ENCODE measurements at places on chromosomes 7 and 10.

GRCh38 chr7:26510231-26510957, 218.7 kb downstream of the SNX10 start:
- ATAC-seq = no peak

DNA sequence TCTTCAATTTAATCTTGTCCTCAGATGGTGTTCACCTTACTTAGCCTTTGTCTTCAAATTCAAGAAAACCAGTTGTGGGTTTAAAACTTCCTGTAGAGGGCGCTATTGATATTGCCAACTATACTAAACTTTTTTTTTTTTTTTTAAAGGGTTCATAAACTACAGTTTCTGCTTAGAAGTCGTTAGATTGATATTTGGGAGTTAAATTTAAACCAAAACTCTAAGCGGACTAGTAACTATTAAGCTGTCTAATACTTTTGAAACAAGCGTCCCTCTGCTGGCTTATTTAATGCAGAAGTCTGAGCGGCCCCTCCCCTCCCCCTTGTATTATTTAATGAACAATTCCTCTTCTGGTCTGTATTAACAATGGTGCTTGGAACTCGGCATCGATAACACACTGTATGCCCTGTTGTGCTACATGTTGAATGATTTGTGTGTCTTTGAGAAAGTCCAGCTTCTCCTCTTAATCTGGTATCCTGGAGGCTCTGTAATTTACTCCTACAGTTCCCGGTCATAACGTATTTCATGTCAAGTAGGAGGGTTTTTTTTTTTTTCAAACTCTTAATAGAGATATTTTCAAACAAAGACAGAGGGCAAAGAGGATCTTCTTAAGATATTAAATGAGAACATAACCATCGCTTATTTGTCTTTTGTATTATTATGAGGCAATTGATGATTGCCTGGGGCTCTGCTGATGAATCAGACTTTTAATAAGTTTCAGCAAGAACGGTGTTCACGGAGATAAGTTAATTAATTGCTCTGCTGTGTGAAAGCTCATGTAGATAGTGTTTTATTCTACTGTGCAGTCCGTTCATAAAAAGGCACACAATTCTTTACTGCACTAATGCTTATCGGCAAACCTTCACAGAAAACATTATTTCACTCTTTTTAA, 22.6 kb upstream of the CREB5 start:
- no peak for ATAC-seq

DNA sequence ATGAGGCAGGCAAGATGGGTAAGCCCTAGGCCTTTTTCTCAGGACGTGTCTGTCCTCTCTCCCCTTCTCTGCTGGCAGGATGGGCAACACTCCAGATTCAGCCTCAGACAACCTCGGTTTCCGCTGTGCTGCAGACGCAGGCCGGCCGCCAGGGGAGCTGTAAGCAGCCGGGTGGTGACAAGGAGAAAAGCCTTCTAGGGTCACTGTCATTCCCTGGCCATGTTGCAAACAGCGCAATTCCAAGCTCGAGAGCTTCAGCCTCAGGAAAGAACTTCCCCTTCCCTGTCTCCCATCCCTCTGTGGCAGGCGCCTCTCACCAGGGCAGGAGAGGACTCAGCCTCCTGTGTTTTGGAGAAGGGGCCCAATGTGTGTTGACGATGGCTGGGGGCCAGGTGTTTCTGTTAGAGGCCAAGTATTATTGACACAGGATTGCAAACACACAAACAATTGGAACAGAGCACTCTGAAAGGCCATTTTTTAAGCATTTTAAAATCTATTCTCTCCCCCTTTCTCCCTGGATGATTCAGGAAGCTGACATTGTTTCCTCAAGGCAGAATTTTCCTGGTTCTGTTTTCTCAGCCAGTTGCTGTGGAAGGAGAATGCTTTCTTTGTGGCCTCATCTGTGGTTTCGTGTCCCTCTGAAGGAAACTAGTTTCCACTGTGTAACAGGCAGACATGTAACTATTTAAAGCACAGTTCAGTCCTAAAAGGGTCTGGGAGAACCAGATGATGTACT, 13.1 kb downstream of the PHKG1 start:
- ATAC-seq = no peak

DNA sequence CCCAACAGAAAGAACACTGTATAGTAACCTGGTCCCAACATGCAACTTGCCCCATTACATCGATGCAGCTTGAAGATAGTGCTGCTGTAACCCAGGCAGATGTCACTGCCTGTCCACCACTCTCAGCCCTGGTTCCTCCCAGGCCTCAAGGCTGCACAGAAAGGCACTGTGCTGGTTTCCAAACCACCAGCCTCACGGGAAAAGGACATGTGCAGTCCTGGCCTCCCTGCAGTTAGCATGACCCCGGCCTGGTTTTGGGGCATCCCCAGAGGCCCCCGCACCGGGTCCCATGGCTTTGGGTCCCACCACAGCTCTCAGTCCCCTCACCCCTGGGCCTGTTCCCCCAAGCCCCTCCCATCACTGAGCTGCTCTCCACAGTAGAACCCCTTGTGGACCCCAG, 214.5 kb downstream of the TNS3 start:
- ATAC-seq = no peak

GRCh38 chr10:6692103-6692502, 112.0 kb upstream of the PRKCQ start:
- no peak for ATAC-seq

- ATAC-seq = no peak
Observed at GRCh38 chr10:127834221-127834620, 58.5 kb downstream of the CLRN3 start.

DNA sequence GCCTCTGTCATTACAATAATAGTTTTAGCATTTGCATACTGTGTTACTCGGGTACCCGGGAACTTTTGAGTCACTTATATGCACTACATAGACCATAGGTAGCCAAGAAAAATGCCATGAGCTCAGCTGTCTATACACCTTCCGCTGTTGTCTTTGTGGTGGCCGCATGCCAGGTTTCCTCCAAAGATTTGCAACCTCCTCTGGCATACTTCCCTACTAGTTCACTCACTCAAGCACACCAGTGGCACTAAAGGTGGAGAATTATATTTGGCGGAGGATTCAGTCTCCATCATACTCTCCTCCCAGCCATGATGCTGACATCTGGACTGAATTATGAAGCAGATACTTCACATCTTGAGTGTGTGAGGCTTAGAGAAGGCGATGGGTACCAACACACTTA, 35.6 kb upstream of the GRB10 start:
- ATAC-seq = no peak

- no peak for ATAC-seq
Observed at GRCh38 chr10:98340261-98340939, 72.4 kb upstream of the LOXL4 start.

GRCh38 chr7:1123715-1124114, 35.8 kb downstream of the GPER1 start:
- ATAC-seq = no peak

DNA sequence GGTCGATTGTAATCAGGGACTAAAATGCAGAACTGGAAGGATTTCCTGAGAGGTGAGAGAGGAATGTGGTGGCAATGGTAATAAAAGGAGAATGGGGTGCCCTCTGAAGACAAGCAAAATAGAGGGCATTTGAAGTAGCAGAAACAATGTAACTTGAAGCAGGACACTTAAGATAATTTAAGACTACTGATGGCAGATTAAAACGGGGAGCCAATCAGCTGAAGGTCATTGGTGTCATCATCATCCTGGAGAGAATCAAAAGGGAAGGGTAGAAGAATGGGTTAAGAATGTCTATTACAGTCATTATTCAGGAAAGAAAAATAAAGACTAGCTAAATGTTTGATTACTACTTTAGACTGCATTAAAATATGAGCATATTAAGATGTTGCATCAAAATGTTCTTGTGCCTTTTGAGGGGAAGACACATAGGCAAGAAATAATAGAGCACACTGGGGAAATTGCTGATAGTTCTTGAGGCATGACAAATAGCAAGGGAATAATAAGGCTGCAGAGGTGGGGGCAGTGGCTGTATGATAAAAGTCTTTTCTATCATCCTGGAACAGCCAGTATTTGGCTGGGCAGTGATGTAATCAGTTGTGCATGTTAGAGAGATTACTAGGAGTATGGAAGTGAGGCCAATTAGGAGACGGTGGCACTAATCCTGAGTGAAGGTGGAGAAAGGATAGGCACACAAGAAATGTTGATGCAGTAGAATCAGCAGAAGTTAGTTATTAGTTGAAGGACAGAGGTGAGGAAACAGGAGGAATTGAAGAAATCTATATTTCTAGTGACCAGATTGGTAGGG, 60.2 kb downstream of the CCDC71L start:
- ATAC-seq = no peak

DNA sequence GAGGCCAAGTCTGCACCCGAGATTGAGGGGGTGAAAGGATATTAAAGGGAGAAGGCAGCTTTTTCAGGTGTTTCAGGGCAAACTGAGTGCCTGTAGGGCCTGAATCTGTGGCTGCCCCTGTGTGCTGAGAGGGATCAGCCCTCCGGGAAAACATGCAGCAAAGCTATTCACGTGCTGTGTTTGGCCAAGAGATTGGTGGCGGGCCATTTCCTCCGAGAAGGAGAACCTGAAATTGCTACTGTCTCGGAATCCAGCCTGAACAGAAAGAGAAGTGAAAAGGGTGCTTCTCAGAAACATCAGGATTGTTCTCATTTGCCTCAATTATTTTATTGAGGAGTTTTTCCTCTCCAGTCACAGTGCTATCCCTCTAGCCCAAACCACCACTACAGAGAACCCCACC, 16.0 kb downstream of the GIMAP5 start:
- no peak for ATAC-seq

DNA sequence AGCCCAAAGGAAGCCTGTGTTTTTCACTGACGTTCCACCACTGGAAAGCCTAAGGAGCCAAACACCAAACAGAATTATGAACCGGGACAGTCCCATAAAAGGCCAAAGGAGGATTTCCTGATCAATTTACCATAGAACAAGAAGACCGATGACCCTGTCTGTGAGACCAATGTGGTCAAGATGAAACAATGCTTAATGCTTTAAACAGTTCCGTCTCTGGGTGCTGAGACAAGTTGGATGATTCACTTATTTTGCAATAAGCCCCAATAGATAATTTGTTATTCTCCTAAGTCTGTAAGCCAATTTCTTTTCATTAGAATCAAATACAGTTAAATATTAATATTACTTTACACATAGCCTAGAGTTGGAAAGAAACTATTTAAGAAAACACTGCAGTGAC, 134.9 kb downstream of the MICU1 start:
- no peak for ATAC-seq

DNA sequence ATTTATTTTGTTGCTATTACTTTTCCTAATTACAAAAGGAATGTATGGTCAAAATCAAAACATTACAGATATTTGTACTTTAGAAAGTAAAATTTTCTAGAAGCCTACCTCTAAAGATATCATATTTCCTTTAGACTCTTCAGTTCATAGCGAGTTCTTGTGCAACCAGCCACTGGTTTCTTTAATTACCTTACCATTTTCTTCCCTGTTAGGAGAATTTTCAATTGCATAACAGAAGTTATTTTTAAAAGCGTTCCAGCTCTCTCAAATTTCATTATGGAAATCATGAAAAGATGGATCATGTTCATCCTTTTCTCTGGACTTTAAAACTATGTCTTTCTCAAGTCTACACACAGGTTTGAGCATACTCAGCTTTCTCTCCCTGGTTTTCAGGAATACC, 5.0 kb upstream of the TRUB1 start:
- no peak for ATAC-seq
